ENCODE measurements at places on chromosomes 7 and 10.

DNA sequence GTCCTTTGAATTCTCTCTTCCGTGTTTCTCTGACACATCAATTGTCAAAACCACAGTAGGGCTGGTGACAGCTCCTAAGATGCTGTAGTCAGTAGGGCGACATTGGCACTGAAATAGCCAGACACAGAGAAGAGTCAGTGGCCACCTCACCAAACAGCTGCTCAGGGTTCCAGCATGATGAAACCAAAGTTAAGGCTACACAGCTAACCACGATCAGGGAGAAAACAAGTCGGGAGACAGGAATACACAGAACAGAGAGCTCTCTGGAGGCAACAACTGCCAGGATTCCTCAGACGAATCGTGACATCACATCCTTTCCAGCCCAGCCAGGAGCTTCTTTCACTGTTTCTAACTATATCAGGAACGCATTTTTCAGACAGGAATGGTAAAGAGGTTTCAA lies 922.2 kb downstream of the SORCS1 start:
- no peak for DNase-seq

DNA sequence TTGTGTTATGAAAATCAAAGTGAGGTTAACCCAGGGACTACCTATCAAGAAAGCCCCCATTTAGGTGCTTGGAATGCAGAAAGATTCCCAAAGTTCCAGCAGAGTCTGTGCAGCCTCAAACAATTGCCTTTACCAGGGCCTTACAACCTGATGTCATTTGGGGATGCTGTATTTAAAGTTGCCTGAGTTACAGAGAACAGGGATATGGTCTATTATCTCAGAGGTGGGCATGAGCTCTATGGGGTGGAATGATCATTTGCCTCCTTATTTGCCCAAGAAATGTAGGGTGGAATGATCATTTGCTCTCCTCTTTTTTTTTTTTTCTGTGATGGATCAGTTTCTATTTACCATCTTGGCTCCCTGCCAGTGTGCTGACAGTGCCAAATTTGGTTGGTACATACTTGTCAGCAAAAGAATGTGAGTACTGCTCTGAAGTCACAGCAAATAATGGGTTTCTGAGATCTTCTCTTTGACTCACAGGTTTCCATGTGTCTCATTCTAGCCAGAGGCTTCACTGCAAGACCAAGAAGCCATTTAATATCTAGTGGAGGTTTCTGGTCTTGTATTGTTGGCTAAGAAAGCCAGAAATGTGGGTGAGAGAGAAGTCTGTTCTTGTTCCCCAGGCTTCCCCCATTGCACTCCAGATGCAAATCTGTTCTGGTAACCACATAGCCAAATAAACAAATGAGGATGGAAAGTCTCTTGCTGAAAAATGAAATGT lies 45.5 kb upstream of the ZNRF2 start:
- DNase-seq = peak; percentile 25

- DNase-seq = no peak
These were observed 1.2 kb downstream of the BMI1 start for GRCh38 chr10:22321924-22322640.

- DNase-seq = no peak
These were observed 38.0 kb downstream of the MDFIC start for GRCh38 chr7:114959931-114960330.

DNA sequence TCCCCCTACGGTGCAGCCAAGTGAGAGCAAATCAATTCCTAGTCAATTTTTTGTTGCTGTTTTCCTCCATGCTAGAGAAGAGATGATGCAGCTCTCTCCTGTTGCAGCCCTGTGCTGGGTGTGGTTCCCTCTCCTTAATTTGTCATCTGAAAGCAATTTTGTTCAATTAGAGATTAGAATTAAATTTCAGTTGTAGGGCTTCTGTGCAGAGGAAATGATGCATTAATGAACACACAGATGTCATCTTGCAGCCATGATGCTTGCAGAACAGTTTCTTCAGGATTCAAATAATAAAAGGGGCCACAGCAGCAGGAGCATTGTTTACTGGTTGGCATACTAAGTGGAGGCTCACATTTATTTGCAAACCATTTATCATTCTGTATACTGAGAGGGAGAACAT lies 266.0 kb downstream of the AUTS2 start:
- DNase-seq = no peak

DNA sequence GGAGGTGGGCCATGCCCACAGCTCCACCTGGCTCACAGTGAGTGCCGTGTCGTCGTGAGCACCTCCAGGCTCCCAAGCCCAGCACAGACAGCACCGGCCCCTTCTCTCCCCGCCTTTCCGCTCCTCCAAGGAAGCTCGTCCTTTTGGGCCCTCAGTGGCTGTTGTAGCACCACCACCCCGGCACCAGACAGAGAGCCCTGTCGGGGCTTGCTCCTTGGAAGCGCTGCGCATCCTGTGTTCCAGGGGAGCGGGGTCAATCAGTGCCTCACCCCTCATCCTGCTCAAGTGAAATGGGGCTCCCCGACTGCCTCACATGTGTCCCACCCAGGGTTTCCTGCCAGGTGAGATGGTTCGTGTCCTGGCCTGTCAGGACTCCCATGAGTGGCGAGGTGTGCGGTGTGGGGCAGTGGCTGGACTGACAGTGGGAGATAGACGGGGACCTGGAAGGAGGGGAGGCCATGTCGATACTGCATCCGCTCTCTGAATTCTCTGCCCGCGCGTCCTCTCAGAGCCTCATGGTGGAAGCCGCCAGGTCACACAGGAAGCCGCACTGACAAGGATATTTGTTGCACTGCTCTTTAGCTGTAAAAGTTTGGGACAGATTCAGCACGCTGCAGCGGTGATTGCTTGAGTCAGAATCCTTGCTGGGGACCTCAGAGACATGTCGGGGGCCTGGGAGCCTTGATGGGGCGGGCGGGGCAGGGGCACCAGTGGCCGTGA lies 107.1 kb downstream of the INPP5A start:
- DNase-seq = no peak

DNA sequence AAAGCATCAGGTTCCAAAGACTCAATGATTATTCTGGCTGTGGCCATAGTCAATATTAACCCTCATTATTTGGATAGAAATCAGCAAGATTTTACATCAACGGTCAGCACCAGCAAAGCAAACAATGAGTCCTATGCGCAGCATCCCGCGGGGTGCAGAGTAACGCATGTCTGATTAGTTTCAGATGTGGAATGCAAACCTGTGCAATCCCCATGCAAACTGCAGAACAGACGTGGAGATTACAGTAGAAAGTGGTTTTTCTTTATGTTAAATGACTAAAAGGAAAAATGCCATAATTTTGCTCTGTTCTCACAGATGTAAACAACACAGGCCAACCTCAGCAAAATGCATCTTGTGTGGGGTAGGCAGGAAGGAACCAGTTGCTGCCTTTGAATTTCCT lies 258.1 kb upstream of the GRB10 start:
- no peak for DNase-seq

- DNase-seq = no peak
These were observed 31.2 kb downstream of the FOXK1 start for GRCh38 chr7:4713183-4713784.

DNA sequence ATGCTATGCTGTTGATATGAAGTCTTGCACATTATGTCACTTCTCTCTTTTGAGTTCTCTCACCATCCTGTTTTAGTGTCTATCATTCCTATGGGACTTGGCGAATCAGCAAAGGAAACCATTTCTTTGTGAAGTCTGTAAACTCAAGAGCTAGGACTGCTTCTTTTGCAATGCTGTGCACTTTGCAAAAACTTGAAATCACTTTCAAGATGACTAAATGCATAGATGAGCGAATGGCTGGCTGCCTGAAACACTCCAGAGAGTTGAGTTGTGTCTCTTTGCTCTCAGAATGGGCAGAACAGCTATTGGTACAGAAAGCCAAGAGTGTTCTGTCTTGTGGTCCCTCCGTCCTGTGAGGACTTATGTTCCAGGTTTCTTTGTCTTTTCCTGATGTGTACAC lies 18.3 kb upstream of the ELMO1 start:
- DNase-seq = no peak

DNA sequence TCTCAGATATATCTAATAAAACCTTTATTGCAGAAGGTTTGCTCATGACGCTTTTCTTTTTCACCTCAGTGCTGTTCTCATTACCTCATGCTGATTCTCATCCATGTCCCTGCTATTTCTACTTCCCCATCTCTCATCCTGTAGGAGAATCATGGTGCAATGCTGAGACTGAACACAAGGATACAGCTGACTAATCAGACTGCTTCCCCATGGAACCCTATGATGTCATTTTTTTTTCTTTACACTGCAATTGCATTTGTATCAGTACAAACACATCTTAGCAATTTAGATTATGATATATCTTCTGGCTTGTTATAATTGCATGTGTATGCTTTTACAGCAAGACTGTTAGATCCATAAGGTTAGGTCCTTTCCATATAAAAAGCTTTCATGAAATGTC lies 93.7 kb downstream of the SEMA3A start:
- DNase-seq = peak; percentile 8

DNA sequence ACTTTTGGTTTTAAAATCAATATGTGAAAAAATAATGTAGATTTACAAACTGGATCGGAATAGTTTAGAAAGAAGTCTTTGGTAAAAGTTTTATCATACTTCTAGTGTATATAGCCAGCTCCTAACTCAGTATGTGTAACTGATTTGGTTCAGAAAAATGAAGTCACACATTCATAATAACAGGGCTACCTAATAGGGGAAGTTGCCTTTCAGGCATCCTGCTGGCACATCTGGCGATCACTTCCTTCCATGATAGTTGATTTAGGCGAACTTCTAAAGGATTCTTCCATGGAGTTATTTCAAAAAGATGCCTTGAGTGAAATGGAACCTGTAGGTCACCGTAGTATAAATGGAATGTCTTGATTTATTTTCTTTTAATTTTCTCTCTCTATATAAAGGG lies 69.1 kb downstream of the SHH start:
- DNase-seq = no peak

GRCh38 chr10:86321568-86321967 lies 45.0 kb downstream of the GRID1 start:
- no peak for DNase-seq

GRCh38 chr7:98559958-98560357 lies 57.1 kb upstream of the NPTX2 start:
- no peak for DNase-seq

- no peak for DNase-seq
These were observed 675.0 kb upstream of the ANKRD30A start for GRCh38 chr10:36450380-36450779.

GRCh38 chr10:110040767-110041478 lies 33.1 kb downstream of the ADD3 start:
- no peak for DNase-seq

- no peak for DNase-seq
These were observed 176.3 kb upstream of the ZNF32 start for GRCh38 chr10:43824934-43825333.

GRCh38 chr10:92108120-92108519 lies 182.8 kb downstream of the CPEB3 start:
- DNase-seq = no peak

GRCh38 chr10:10421071-10421470 lies 596.6 kb upstream of the CELF2 start:
- DNase-seq = no peak

DNA sequence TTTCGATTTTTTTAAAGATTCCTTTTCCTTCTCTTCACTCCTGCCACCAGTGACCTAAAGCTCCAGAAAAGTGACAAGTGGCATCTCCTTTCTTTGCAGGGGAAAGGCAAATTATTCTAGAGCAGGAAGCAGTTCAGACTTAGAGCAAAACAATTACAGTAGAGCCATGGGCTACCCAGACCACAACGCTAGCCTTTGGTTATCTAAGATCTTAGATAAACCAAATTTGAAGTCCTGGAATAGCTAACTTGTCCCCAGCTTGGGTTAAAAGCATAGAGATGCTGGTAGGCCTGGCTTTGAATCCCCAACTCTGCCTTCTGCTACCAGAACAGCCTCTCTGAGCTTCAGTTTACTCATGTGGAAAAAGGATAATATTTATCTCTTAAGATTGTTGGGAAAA lies 38.4 kb downstream of the LGI1 start:
- no peak for DNase-seq

- DNase-seq = no peak
These were observed 27.0 kb downstream of the PRKAG2 start for GRCh38 chr7:151849879-151850260.

DNA sequence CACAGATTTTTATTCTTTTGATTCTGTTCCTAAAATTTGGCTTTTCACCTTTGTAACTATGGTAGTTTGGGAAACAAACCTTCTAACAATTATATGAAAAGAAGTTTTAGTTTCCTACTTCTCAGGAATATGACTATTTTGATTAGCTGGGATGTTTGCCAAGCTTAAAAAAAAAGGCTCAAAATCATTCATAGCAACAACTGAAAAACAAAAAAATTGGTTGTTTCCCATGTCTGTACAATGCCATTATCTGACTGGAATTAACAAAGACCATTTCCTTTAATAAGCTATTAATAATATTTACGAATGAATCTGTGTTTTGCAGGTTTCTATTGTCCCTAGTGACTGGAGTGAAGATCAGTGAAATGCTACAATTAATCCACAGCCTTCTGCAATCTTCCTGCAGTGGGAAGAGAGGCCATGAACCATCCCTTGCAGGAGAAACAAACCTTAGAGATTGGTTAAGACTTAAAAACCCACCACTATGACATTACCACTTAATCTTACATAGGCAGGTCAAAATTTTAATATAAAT lies 4.2 kb downstream of the PURB start:
- DNase-seq = no peak

GRCh38 chr10:93703066-93703465 lies 674 bp upstream of the FRA10AC1 start:
- DNase-seq = no peak

GRCh38 chr10:1333981-1334380 lies 277.8 kb downstream of the WDR37 start:
- no peak for DNase-seq

DNA sequence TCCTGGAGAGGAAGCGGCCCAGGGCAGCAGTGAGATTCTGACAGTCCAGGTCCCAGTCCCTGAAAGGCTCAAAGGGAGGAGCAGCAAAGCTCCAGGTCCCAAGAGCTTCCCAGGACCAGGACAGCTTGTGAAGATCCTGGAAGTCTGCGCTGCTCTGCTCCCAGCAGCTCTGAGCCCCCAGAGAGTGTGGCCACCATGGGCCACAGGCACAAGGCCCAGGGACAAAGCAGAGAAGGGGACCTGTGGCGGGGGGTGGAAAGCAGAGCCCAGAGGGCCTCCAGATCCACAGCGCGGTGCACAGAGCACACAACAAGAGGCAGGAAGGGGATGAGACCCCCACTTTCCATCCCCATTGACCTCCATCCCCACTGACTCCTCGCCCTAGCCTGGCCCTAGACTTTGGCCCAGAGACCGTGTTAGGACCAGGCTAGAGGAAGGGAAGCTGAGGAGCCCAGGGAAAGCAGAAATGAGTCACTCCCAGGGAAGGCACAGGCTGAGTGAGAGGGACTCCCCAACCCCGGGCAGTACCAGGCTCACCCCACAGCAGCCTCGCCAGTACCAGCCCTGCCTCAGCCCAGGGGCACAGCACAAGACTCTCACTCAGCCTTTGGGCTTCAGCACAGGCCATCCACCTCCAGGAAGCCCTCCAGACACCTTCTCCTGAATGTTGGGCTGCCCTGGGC lies 75.5 kb downstream of the GRID1 start:
- DNase-seq = no peak

- peak; percentile 47 for DNase-seq
These were observed at the start of gene BICC1 for GRCh38 chr10:58512491-58513187. Gene BICC1 (plus strand): TSS chr10:58512872. CDS start chr10:58513144, 272 bp downstream.

GRCh38 chr7:1237704-1238255 lies 5.1 kb downstream of the UNCX start:
- DNase-seq = no peak

GRCh38 chr10:120480848-120481247 lies 23.8 kb downstream of the PLPP4 start:
- DNase-seq = no peak

GRCh38 chr10:67017218-67017617 lies 91.4 kb downstream of the LRRTM3 start:
- no peak for DNase-seq

GRCh38 chr7:112556633-112557032 lies 75.8 kb downstream of the LSMEM1 start:
- no peak for DNase-seq

GRCh38 chr7:69962186-69963065 lies 364.2 kb downstream of the AUTS2 start:
- DNase-seq = no peak
